ENCODE measurements at places on chromosomes 6 and 20. TPM values are rescaled to one million over a fixed set of nuclear protein-coding genes. Genes with fewer than 3 reads are reported as not detected.
A peak's percentile ranks its signal among the peaks of the same experiment; 100 is the strongest.

DNA sequence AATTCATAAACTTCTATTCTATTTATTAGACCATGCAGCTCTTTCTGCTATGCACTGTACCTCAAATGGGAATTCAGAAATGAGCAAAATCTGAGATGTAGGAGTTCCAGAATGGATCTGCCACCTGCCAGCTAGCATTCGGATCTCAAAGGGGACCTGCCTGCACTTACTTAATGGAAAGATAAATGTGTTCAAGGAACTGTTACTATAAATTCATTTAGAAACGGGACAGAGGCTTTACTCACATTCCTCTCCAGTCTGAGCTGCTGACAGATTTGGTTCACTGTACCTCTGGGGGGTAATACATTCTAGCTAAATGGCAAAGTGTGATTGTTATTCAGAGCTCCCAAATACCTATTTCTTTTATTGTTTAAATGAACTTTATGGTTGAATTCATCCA, 384.1 kb downstream of the GRIK2 start:
- DNase-seq: no peak

GRCh38 chr6:16305246-16305725, 66.9 kb downstream of the GMPR start:
- no peak for DNase-seq

- no peak for DNase-seq
These were observed 110.3 kb upstream of the CEP85L start for GRCh38 chr6:118761645-118762044.

The LRRN4 gene
- total RNA-seq: not detected

GRCh38 chr20:1041845-1042390, 39.8 kb upstream of the RSPO4 start:
- no peak for DNase-seq

The BFSP1 gene
- 8.0 TPM for total RNA-seq

The SLC16A10 gene
- total RNA-seq: not detected

DNA sequence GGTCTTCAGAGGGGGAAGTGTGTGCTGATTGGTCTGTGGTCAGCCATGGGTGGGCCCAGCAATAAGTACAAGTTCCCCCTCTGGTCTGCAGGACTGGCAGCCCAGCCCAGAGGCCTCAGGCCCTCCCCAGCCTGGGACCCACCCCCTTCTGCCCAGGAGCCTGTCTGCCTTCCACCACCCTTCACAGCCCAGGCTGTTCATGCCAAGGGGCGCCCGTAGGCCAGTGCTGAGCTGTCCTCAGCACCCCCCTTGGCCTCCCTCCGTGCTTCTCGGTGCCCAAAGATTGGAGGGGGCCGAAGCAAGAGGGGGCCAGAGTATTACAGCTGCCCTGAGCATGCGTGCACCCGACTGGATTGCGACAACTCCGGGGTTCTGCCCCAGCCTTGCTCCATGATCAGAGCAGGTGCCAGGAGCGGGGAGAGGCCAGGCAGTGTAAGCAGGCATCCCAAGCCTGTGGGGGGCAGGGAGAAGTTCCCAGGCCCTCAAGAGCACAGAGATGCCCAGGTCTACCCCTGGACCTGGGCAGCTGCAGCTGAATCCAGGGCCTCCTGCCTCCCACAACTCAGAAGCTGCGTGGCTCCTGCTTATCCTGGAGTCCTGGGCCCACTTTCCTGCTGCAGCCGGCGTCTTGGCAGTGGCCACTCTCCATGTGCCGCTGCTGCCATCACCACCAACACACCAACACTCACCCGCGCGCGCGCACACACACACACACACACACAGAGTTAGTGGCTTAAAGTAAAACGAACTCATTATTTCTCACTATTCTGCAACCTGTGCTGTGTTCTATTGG, 33.3 kb downstream of the CST9L start:
- no peak for DNase-seq

DNA sequence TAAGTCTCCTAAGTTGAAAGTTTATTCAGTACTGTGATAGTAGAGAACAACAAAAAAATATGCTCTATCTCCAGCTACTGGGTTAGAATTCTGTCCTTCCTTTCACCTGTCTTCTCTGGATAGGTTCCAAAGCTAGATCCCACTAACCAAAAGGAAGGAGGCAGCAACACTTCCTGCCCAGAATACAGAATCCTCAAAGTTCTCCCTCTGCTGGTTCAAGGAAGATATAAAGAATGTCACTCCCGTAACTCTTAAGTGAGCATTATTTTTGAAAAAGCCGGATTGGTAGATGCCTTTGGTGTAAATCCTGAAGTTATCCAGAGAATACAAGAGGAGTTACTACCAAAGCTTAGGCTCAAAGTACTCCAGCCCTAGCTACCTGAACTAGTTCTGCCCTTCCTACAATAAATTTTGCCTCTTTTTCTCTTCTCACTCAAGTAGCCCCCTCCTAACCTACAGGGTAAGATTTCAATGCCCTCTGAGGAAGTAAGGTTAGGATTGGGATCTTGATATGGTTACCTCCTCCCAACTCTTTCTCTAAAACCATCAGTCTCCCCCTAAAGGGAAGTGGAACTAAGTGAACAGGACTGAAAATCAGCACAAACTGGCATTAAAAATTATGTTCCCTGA, 26.0 kb upstream of the CRIP3 start:
- DNase-seq: peak; percentile 50

DNA sequence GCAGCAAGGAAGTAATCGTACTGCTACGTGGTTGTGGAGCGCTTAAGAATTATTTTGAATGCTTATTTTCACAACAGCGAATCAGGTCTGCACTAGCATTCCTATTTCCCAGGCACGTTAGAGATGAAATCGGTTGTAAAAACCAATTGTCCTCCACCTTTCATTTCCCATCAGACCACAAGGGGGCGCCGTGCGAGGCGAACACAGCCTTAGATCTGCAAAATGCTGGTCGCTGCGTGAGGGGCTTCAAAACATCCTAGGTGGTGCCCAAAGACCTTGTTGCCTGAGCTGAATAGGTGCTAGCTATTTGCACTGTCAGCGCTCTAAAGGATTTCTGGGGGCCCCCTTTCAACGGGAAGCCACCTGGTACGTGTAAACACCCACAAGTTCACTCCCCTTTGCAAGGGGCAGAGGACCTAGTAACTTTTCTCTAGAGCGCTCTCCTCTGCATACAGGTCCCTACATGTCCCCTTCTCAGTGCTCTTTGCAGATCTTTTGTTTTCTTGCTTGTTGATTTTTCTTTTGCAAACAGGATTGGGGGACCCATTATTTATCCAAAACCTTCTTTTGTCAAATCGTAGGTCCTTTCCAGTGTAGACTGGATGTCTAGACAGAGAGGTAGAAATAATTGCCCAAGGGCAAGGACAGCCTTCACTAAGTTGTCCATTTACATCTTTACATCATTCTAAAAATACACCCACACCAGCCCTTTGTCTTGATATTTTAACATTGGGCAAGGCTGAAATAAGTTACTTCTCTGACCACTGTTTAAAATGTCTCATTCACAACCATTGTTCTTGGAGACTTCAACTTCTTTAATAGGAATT, 59.8 kb downstream of the NEDD9 start:
- DNase-seq: peak; percentile 66

GRCh38 chr20:15296422-15296821, 959.0 kb upstream of the FLRT3 start:
- no peak for DNase-seq

The POU5F1 gene
- not detected for total RNA-seq

DNA sequence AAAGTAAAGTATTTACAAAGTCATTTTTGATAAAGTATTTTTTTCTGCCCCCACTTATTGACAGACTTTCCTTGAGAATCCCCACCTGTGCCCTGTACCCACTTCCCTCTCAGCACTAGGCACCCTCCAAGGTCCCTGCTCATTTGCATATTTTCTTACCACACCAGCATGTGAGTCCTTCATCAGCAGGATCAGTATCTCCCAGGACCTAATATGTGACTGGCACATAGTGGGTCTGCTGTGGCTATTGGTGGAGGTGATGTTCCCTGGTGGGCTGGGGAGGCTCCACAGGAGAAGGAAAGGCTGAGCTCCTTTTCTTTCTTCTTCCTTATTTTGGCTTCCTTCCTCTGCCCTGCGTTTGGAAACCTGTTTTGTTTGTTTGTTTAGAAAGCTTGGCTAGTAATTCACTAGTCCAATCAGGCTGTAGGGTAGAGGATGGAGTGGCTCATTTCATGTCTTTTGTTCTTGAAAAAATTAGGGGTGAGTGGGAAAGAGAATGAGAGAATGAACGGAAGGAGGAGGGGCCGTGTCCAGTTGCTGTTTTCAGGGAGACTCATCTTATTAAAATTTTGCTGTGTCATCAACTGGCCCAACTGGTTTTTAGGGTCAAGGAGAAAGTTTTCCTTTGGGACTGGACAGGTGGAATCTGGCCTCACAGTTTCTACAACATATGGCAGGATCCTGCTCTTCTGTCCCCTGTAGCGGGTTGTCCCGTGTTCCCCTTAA, 2.8 kb upstream of the RNF24 start:
- DNase-seq: no peak

- peak; percentile 15 for DNase-seq
These were observed 972 bp upstream of the PHF3 start for GRCh38 chr6:63634630-63635029.

The SPATS1 gene
- not detected for total RNA-seq

DNA sequence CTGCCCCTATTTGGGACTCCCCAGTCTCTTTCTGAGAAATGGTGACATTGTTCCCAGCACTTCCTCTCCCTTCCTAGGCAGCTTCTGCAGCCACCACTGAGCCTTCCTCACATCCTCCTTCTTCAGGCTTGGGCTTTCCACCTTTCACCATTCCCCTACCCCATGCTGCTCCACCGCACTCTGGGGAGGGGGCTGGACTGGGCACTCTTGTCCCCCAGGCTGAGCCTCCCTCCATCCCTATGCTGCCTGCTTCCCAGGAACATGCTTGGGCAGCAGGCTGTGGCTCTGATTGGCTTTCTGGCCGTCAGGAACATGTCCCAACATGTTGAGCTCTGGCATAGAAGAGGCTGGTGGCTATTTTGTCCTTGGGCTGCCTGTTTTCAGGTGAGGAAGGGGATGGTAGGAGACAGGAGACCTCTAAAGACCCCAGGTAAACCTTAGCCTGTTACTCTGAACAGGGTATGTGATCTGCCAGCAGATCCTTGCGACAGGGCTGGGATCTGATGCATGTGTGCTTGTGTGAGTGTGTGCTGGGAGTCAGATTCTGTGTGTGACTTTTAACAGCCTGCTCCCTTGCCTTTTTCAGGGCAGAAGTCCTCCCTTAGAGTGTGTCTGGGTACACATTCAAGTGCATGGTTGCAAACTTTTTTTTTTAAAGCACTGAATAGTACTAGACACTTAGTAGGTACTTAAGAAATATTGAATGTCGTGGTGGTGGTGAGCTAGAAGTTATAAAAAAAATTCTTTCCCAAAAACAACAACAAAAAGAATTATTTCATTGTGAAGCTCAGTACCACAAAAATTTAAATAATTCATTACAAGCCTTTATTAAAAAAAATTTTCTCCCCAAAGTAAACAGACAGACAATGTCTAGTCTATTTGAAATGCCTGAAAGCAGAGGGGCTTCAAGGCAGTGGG, 2.1 kb upstream of the CDKN1A start:
- no peak for DNase-seq

- no peak for DNase-seq
These were observed 140.8 kb upstream of the PHACTR3 start for GRCh38 chr20:59463541-59463940.

DNA sequence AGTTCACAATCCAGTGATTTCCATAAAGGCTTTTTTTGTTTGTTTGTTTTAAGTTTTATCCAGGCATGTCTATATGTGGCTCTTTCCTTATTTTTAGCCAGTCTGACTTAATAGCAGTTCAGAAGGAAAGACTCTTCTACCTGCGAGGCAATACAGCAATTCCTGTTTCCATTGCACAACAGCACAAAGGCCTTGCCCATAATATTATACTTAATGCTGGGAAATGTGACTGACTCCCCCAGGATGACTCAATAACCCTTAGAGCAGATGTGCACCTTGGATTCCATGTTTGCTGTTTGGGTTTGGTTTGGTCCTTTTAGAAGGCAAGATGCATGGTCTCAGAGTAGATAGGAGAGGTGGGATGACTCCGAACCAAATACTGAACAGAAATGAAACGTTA, 184.1 kb downstream of the MTFR2 start:
- no peak for DNase-seq

DNA sequence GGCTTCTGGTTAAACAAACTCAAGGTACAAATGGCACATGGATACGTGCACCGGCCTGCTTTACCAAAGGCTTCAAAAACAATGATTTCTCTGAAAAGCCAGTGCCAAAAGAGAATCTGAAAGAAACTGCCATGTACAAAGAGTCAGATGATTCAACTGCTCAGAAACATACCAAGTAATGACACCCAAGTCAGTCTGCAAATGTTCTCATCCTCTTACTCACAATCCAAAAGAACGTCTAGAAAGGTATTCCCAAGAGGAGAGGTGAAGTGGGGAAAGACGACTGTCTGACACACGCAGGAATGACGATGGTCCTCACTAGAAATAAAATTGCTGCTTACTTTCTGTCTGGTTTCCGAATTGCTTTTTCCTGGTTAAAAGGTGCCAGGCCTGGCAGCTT, 52.9 kb downstream of the NFATC2 start:
- DNase-seq: no peak

DNA sequence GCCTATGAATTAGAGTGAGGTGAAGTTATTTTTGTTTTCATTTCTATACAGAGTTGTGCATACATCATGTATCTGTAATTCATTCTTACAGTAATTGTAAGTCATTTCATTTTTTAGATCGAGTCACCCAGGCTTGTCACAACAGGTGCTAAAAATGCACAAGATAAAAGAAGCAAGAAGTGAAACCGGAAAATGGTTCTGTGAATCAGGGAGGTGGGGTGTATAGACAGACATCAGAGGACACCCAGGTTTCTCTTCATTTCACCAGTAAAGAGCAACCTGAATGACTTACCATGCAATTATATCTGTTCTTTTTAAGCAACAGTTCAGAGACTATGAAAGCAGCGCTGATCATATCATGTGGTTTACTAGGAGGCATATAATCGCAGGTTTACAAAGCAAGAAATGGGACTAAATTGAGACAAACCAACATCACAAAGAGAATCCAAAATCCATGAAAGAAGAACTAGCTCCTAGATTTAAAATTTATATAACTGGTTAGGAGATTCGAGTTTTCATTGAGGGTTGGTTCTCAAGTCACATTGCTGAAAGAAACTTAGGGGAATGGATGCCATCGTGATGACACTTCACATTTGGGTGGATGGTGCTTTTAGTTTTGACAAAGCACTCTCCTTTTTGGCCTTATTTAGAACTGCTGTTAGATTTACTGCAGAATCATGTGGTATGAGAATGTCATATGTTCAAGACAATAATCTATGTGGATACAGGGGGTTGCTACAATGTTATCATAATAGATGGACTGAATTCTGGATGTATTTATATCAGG, 27.9 kb upstream of the TBC1D7 start:
- peak; percentile 28 for DNase-seq

DNA sequence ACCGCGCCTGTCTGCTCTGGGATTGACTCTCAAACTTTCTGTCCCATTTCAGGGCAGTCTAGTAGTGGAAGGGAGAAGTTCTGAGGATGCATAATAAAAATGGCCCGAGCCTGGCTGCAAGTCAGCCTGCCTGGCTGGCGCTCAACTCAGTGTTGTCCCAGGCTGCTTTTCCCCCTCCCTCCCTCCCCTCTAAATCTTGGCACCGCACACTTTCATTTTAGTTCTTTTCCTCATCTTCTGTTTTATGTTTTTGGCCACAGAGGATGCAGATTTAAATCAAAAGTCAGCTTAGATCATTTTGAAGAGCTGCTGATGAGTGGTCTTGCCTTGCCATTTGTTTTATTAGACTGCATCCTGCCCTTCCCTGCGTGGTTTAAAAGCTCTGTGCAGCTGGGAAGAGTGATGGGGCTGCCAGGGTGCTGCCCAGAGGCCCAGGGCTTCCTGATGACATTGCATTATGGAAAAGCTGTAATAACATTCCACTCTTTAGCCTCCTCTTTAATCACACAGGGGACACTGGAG, 6.5 kb upstream of the UQCC2 start:
- DNase-seq: no peak

GRCh38 chr6:141393405-141394124, 739.2 kb upstream of the GJE1 start:
- no peak for DNase-seq
